ENCODE measurements at places on chromosomes 7 and 10. TPM values are rescaled to one million over a fixed set of nuclear protein-coding genes. Genes with fewer than 3 reads are reported as not detected.

The OPN1SW gene
- total RNA-seq = not detected

The CYP3A4 gene
- not detected for total RNA-seq

The C10orf67 gene
- total RNA-seq = not detected

The ANXA8 gene
- total RNA-seq = 7.5 TPM

The TMEM236 gene
- not detected for total RNA-seq

The INMT gene
- total RNA-seq = not detected

The FAM180A gene
- not detected for total RNA-seq

The RINT1 gene
- 25.7 TPM for total RNA-seq

The SERPINE1 gene
- 0.23 TPM for total RNA-seq

The ZNF853 gene
- total RNA-seq = 0.23 TPM

The SPDYE2B gene
- not detected for total RNA-seq

The ACSM6 gene
- total RNA-seq = not detected

The SPDYE11 gene
- total RNA-seq = not detected

The BTBD16 gene
- not detected for total RNA-seq

The HECW1 gene
- not detected for total RNA-seq

The EPHA1 gene
- 0.34 TPM for total RNA-seq
